Fibroblast of lung (primary cell): ENCODE measurements at places on chromosomes 12 and 14.
A peak's percentile ranks its signal among the peaks of the same experiment; 100 is the strongest.

DNA sequence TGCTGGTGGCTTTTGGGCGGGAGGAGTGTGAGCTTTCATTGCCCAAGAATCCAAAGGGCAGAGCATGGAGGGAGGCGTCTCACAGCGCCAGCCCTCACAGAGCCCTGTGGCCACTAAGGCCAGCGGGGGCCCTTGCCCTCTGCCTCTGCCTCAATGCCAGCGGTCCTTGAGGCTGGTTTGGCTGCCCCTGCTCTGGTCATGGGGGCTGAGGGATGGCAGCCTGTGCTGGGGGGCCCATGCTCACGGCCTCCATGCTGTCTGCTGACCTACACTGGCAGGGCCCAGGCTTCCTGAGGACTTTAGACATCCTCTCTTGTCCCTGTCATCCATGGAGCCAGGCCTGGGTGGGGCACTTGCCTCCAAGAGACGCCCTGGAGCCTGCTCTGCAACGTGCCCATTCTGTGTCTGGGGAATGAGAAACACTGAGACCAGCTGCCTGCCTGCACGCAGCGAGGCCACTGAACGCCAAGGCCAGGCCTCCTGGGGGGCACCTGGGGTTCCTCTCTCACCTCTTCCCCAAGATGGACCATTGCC is 143.4 kb downstream of the KIF26A start:
- no peak for DNase-seq

GRCh38 chr14:84064316-84065125 is 1465.4 kb upstream of the FLRT2 start:
- DNase-seq: no peak

GRCh38 chr12:2198542-2198941 is 145.8 kb downstream of the CACNA1C start:
- no peak for DNase-seq

GRCh38 chr14:52706286-52706685 is 714 bp upstream of the PSMC6 start:
- DNase-seq: peak; percentile 14

GRCh38 chr12:83996671-83997070 is 915.9 kb downstream of the SLC6A15 start:
- peak; percentile 32 for DNase-seq

DNA sequence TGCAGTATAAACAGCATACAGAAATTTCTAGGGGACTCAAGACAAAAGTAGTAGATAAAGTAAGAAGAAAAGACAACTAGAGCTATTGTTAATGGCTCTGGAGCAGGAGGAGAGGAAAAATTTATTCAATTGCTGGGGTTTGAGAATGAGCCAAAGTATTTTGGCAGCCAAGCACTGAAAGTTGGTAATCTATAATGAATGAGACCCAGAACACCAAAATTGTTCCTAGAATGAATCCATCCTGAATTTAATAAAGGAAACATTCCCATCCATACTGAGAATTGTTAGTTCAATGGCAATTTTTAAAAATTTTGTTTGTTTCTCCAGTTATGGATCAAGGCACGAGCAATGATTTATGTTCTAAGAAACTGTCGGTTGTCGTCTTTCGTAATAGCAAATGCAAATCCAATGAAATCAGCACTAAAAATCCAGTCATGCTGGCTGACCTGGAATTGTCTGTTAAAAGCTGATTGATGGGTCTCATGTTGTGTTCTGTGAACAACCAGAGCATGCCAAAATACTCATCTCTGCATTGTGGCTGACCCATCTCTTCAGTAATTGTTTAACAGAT is 170.9 kb upstream of the LMNTD1 start:
- DNase-seq: peak; percentile 67

- DNase-seq: peak; percentile 93
These were observed 36.2 kb downstream of the TMEM120B start for GRCh38 chr12:121748571-121749265.

- peak; percentile 45 for DNase-seq
These were observed 764.7 kb downstream of the BCL11B start for GRCh38 chr14:98507264-98507663.

DNA sequence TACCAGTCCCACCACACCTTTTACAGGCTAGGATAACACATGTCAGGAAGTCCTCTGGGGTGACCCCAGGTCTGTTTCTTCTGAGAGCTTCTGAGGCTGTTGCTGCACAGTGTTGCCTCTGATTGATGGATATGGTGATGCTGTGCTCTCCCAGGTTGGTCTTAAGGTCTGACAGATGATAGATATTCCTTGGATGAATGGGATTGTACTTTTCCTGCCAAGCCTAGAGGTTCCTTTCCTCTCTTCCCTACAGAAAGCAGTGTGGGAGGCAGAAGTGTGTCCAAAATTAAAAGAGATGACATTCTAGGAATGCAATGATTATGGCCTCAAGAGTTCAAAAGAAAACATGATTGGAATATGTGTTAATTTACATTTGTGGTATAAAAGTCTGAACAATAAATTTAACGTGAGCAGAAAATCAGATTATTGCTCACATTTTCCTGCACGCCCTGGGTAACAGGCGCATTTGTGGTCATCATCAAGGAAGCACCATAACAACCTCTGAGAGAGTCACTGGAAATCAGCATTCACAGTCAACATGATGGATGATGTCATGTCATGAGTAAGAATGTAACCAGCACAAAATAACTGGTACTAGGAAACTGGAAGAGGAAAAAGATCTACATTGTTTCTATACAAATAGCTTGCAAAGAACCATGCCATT is 73.7 kb downstream of the BBS10 start:
- DNase-seq: no peak
